Astrocyte (in vitro differentiated cells and primary cell): ENCODE measurements at places on chromosomes 6 and 20.

DNA sequence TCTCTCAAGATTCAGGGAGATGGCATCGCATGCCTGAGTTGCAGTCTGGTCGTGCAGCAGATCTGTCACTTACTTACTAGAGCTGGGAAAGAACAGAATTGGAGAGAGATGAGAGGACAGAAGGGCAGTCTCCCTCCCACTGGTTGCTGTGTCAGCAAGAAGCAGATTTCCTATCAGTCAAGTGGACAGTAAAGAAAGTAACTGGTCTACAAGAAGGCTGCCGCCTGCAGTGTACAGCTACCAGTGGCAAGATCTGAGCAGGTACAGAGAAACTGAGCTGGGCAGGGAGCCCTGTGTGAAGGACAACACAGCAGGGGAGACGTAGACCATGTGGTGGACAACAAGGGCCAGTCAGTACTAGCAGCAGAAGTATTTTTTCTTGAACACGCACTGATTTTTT lies 49.5 kb upstream of the PCSK2 start:
- H3K4me1 ChIP-seq: no peaks in the 10 kb centered on the region
- no peaks in the 10 kb centered on the region for H3K36me3 ChIP-seq
- no peak overlapping the region for H3K4me3 ChIP-seq
- H3K27me3 ChIP-seq: no peaks in the 10 kb centered on the region

GRCh38 chr6:219019-219570 lies 73.2 kb upstream of the DUSP22 start:
- no peaks in the 10 kb centered on the region for H3K27me3 ChIP-seq
- no peak overlapping the region for H3K4me3 ChIP-seq

DNA sequence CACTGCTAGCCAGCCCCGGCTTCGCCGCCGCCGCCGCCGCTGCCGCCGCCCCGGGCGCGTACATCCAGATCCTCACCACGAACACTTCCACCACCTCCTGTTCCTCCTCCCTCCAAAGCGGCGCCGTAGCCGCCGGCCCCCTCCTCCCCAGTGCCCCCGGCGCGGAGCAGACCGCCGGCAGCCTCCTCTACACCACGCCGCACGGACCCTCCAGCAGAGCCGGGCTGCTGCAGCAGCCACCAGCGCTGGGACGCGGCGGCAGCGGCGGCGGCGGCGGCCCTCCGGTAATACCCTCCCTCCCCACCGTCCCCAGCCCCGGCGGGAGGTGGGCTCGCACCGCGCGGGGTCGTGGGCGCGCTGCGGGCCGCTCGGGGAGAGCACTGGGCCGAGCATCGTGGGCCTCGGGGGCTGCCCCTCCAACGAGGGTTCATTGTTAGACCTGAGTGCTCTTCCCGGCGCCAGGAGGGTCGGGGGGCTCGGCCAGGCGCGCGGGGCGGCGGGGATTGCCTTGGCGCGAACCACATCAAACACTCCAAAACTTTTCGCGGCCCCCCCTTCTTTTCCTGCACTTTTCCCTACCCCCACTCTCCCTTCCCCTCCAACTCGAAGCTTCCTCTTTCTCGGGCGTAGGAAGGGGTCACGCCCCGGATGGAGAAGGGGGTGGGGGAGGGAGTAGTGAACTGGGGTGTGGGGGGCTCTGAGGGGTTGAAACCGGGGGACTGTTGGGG lies 827 bp downstream of the E2F3 start:
- peak overlapping the region; percentile 69 for H3K4me3 ChIP-seq
- peak overlapping the region; percentile 75 for H3K27ac ChIP-seq
- DNase-seq: no peak
- no peaks in the 10 kb centered on the region for H3K27me3 ChIP-seq

GRCh38 chr6:118252474-118252873 lies 295.6 kb upstream of the PLN start:
- no peaks in the 10 kb centered on the region for H3K36me3 ChIP-seq
- no peak for DNase-seq
- H3K27ac ChIP-seq: no peak overlapping the region
- no peaks in the 10 kb centered on the region for H3K4me1 ChIP-seq
- no peak overlapping the region for H3K4me3 ChIP-seq
- H3K27me3 ChIP-seq: no peaks in the 10 kb centered on the region

- no peak for DNase-seq
- no peaks in the 10 kb centered on the region for H3K4me1 ChIP-seq
- H3K27ac ChIP-seq: no peak overlapping the region
- no peak overlapping the region for H3K4me3 ChIP-seq
- H3K27me3 ChIP-seq: no peaks in the 10 kb centered on the region
Observed at GRCh38 chr6:136511397-136511796, 38.8 kb downstream of the MAP7 start.

DNA sequence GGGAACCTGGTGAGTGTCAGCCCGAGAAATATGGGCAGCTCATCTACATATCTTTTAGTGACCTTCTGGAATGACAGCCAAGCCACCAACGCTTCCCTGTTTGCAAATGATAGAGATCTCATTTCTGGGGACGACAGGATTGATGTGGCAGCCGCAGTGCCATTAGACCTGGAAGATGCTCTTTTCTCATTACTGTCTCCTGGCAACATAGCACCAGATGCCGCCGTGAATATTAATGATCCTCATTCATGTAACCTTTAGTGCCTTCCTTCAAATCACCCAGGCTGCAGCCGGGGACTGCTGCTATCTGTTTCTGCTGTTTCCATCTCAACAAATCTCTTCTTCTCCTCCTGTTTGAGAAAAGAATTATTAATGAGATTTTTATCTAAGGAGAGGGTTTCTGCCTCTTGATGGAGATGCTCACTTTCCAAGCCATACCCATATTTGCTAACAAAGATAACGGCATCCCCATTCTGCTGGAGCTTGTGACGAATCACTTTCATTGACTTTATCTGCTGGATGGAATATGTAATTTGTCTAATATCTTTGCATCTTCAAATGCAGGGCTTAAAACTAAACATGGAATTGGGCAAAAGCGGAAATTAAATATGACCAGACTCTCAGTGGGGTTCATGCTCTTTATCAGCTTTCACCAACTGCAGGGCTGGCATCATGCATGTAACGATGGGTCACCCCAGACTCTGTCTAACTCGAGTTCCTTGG lies 74.8 kb upstream of the KIF16B start:
- no peak overlapping the region for H3K4me3 ChIP-seq
- H3K27me3 ChIP-seq: no peaks in the 10 kb centered on the region
- H3K27ac ChIP-seq: no peak overlapping the region
- no peaks in the 10 kb centered on the region for H3K4me1 ChIP-seq
- no peak for DNase-seq
- H3K36me3 ChIP-seq: no peaks in the 10 kb centered on the region

DNA sequence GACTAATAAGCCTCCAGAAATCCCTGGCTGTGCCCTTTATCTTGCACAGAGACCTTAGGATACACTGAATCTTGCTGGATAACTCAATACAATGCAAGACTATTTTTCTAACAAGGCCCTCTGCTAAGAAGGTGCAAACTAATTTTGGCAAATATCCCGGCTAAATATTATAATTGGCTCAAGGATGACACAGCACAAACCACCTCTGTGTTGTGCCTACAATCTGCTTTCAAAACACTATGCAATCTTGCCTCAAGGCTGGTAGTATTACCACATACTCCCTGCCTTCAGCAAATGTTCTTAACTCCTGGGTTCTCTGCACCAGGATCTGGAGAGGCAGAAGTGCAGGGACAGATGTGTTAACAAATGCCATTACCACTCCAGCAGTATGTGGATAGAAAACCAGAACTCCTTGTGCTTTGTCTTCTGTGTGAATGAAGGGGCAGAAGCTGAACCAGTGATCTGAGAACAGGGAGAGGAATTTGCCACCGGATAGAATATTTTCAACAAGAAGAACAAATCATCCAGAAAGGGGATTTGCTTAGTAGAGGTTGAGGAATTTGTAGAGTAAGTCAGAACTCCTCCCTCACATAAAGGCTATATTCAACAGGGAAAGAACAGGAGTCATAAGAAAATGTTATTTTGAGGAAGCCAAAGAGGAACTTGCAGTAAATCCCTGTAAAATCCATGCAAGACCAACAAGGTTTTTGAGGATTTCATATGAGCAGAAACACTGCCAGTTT lies 74.1 kb upstream of the SLC4A11 start:
- peak; percentile 46 for DNase-seq
- H3K27me3 ChIP-seq: no peaks in the 10 kb centered on the region
- no peak overlapping the region for H3K4me3 ChIP-seq
- peak overlapping the region; percentile 31 for H3K27ac ChIP-seq

- DNase-seq: no peak
- H3K4me1 ChIP-seq: peaks cover 5% of the 10 kb centered on the region
- no peak overlapping the region for H3K27ac ChIP-seq
Observed at GRCh38 chr6:166936079-166936787, 20.1 kb downstream of the RNASET2 start.

DNA sequence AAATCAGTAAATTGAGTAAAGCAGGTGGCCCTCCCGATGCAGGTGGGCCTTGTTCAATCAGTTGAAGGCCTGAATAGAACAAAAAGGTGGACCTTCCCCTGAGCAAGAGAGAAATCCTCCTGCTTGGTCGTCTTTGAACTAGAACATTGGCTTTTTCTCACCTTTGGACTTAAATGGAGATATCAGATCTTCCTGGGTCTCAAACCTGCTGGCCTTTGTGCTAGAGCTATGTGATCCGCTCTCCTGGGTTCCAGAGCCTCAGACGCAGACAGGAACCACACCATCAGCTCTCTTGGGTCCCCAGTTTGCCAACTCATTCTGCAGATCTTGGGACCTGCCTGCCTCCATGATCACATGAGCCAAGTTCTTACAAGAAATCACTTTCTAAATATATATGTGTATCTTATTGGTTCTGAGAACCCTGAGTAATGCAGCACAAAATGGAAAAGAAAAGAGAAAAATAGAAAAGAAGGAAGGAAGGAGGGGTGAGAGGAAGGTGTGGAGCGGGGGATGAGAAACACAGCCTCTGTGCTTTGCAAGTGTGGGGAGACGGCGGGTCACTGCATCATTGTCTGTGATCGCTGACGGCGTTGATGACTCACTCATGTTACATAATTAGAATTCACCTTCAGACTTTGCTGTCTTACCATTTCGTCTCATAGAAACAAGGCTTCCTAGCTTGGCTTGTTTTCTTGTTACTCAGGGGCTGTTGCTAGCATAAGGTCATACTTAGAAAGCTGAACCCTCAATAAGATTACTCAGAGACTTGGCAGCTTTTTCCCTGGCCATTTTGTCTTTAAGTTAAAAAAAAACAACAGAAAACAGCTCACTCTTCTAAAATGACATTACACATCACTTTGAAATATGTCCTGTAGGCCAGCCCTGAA lies 85.7 kb upstream of the NEDD9 start:
- H3K4me3 ChIP-seq: no peak overlapping the region
- H3K4me1 ChIP-seq: peaks cover 43% of the 10 kb centered on the region
- no peaks in the 10 kb centered on the region for H3K27me3 ChIP-seq
- no peaks in the 10 kb centered on the region for H3K36me3 ChIP-seq
- H3K27ac ChIP-seq: peak overlapping the region; percentile 98
